ENCODE measurements at places on chromosomes 13 and 19. TPM values are rescaled to one million over a fixed set of nuclear protein-coding genes. Genes with fewer than 3 reads are reported as not detected.

DNA sequence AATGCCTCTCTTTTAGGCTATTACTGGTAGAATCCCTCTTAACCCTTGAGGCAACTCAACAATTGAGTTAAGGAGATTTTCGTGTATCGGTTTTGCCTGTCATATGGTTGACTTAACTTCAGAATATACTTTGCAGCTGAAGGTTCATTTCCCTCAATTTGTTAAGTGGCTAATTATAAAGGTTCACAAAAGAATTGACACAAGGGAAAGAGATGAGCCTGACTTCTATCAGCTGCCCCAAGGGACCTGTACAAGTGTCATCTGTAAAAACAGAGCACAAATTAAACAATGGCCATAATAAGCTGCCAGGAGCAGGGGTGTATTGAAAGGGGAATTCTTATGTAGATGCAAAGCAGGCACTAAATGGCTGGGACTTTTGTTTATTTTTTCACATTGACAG is 334.8 kb upstream of the OBI1 start:
- no peak for DNase-seq

DNA sequence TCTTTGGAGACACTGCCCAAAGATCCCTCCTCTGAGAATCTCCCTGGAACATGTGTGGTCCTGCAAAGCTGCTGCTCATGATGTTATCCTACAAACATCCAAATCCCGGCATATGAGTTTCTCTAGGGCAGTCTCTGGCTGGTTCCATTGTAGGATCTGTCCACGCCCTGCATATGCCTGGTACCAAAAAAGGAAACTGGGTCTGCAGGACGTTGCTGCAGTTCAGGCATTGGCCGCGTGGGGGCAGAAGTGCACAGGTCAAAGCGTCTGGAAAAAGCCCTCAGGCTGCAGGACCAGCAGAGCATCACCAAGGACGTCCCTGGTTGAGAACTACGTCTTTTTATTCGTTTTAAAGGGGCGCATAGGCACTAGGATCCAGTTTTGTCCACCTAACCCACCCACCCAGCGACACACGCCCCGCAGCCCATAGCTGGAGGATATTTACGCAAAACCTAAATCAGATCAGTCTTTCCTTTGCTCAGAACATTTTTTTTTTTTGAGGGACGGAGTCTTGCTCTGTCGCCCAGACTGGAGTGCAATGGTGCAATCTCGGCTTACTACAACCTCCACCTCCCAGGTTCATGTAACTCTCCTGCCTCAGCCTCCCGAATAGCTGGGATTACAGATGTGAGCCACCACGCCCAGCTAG is 12.9 kb upstream of the ZNF564 start:
- DNase-seq = peak; percentile 90

CLDN10 gene
- 0.51 TPM for total RNA-seq

- DNase-seq = peak; percentile 48
Measured at GRCh38 chr13:96229356-96229755, 139.4 kb downstream of the HS6ST3 start.

SBSN gene
- total RNA-seq = 9.5 TPM

LAIR2 gene
- not detected for total RNA-seq

- no peak for DNase-seq
Measured at GRCh38 chr13:95800436-95800835, 123.5 kb downstream of the DNAJC3 start.

- peak; percentile 69 for DNase-seq
Measured at GRCh38 chr19:52535771-52536447, 8.4 kb downstream of the ZNF808 start.

DNA sequence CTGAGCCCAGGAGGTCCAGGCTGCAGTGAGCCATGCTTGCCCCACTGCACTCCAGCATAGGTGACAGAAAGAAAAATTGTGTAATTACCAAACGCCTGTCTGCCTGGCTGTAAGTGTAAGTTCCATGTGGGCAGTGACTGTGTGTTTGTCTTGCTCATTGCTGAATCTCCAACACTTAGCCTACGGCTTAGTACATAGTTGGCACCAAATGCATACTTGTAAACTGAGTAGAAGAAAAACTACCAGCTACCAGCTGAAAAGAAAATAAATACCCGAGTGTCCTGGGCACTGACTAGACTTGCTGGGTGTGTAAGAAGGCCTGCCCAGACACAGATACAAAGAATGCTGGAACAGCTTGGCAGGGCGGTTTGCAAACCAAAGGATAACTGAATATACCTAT is 2.7 kb upstream of the CEBPG start:
- peak; percentile 99 for DNase-seq

SYCN gene
- not detected for total RNA-seq

GRCh38 chr19:49442354-49442753 is 1.0 kb upstream of the SLC17A7 start:
- no peak for DNase-seq

GRCh38 chr13:87131611-87132010 is 539.6 kb upstream of the SLITRK5 start:
- no peak for DNase-seq

CYP4F8 gene
- total RNA-seq = not detected

CALR gene
- 1,002 TPM for total RNA-seq

DNA sequence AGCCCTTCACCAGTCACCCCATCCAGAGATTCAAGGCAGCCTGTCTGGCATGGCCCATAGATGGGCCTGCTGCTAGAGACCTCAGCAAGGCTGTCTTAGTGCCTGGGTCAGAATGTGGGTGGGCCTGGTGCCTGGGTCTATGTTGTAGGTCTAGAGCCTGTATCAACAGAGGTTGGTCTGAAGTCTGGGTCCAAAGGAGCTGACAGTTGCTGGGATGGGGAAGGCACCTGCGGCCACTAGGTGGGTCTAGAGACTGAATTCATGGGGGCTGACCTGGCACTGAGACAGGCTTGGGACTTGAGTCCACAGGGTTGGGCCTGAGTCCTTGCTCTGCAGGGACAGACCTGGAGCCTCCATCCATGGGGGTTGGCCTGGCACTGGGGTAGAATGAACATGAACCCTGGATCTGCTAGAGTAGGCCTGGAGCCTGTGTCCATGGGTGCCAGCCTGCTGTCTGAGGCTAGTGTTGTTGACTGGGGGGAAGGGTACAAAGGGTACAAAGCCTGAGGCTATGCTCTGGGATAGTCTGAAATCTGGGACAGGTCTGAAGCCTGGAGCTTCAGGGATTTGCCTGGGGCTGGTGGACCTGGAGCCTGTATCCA is 516.8 kb downstream of the OLFM4 start:
- DNase-seq = no peak

DNA sequence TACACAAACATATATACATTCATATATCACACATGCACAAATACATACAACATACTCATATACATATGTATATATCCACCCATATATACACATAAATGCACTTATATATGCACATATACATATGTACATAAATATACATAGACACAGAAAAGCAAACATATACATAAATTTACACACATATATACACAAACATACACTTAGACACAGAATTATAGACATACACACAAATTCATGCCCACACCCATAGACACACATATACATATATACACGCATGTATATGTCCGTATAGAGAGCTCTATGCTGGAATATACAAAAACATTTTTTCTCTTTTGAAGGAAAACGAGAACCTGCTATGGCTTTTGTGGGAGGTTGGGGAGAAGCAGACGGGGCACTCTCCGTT is 20.6 kb downstream of the PNMA8A start:
- DNase-seq = no peak

DNA sequence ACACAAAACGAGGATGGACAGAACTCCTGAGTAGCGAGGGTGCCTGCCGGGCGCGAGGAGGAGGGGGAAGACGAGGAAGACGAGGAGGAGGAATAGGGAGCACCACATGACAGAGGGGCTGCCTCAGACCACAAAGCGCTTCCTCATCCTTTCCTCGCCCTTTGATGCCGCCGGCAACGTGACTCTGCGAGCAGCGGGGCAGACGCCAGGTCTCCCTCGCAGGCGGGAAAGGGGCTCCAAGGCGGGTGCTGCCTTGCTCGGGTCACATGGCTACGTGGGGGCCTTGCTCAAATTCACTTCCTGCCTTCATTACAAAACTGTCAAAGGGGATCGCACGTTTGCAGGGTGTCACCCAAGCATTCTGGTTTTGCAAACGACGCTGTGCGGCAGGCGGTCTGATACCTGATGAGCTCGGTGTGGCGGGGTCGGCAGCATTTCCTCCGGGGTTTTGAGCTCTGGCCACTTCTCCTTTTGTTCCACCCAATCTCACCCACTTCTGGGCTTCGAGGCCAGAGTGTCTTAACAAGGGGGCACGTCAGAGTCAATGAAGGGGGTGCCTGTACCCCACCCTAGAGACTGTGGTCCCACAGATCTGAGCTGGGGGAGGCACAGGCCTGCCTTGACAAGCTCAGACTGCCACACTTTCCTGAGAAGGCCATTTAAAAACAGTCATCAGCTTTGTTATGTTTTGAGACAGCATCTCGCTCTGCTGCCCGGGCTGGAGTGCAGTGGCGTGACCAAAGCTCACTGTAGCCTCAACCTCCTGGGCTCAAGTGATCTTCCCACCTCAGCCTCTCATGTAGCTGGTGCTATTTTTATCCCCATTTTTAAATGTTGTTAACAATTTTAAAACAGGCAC is 14.9 kb downstream of the MAP2K2 start:
- DNase-seq = no peak

GRCh38 chr13:43545317-43545874 is 241.4 kb downstream of the ENOX1 start:
- DNase-seq = no peak

- peak; percentile 14 for DNase-seq
Measured at GRCh38 chr13:113245849-113246796, 36.7 kb downstream of the CUL4A start.

- no peak for DNase-seq
Measured at GRCh38 chr13:92384410-92384809, 842.2 kb upstream of the GPC6 start.

GRCh38 chr19:19661675-19662251 is 1.7 kb downstream of the ATP13A1 start:
- no peak for DNase-seq

DNA sequence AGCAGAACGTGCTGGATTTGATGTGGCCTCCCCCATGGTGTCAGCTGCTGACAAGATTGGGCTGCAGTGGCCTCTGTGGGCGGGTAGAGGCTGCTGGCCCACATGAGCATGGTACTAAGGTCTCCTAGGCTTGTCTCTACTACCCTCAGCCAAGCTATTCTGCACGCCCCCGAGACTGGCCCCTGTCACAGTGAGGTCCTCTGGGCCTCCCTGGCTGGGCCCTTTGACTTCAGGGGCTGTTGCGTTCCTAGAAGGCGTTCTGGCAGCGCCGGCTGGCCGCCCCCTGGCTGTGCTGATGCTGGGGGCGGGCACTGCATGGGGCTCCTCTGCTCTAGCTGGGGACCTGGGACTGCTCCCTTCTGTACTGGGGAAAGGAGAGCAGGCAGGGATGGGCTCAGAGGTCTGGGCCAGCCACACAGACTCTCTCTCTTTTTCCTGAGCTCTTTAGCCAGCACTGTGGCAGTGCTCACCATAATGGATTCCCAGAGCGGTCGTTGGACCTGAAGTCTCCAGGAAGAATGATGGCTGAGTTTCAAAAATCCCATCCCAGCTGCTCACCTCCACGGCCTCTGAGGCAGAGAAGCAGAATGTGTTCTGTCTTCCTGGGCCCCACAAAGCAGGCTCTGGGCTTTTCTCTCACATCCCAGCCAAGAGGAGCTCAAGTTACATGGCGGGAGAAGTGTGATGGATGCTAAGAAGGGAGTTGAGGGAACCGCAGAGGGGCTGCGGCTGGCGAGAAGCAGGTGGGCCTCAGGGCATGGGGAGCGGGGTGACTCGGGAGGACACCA is 32.3 kb downstream of the TSSK6 start:
- no peak for DNase-seq

DNA sequence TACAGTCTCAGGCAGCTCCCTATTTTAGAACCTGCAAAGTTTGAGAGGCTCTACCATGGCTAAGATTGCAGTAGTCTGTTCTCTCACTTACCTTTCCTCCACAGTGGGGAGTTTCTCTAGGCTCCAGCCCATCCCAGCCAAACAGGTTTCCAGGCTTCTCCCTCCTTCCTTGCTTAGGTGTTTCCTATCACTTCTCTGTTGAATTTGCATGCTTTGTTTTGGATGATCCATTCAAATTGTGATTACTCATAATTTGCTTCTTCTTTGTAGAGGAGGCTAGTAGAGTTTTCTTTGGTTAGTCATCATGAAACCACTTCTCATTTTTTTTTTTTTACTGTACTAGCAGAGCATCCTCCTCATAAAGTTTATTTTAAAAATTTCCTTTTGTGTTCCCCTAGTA is 1242.2 kb upstream of the MIR17HG start:
- peak; percentile 87 for DNase-seq

POLR1D gene
- 134 TPM for total RNA-seq

LPAR6 gene
- 24.5 TPM for total RNA-seq

DNA sequence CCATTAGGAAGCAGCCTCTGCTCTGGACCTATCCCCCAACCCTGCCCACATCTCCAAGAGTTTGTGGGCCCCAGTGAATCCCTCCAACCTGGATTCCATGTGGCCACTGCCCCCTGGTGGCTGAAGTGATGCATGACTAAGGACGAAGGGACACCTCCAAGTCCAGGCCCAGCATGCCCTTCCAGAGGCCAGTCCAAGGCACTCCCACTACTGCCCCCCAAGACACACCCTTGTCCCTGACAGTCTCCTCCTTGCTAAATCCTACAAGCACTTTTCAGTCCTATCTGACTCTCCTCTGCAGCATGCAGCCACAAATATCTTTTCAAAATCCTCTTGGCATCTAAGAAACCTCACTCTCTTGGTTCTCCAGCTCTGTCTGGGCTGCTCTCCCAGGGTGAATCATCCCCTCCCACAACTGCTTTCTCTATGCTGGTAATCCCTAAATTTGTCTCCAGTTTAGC is 33.0 kb downstream of the DEDD2 start:
- peak; percentile 60 for DNase-seq

NKPD1 gene
- total RNA-seq = 1.0 TPM

GRCh38 chr19:10461047-10461949 is 41.0 kb downstream of the PDE4A start:
- DNase-seq = peak; percentile 81

FSTL3 gene
- total RNA-seq = 143 TPM

KLK15 gene
- total RNA-seq = not detected

DNA sequence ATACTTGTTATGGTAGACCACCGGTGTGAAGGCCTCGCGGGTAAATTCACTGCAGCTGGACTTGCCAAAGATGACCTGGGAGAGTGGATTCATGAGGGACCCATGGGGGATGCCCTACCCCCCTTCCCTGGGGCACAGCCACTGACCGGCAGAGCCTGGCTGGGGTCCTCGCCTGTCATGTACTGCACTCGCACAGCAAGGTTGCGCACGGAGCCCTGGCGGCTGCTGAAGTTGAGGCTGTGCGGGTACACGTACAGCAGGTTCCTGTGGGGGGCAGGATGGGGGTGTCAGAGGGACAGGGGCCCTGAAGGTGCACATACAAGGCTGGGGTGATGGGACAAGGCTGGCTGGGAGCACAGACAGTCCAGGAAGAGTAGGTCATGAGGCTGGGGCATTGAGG is 1.4 kb upstream of the ANGPTL8 start:
- DNase-seq = no peak

- DNase-seq = no peak
Measured at GRCh38 chr19:21321134-21321533, 8.1 kb downstream of the ZNF708 start.

DNA sequence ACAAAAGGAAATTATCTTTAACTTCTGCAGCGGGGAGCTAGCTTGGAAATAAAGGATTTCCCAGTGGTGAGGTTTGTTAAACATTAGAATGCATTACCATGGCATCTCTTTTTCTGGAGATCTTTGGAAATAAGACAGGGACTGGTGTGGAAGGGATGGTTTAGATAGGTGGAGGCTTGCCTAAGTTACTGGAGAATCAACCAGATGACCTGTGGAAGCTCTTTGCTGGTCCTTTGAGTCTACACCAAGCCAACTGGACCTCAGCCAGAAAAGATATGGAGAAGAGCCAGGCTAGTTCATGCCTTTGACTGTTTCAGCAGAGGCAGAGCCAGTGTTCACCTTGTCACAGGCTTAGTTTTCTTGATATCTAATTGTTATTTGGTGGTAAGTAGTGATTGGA is 134.7 kb downstream of the KCNRG start:
- no peak for DNase-seq

CYP2A6 gene
- total RNA-seq = not detected

Measured in bronchial epithelial cell (primary cell).